ENCODE measurements at places on chromosomes 12 and 14.

GRCh38 chr14:101973356-101973755 is 9.0 kb downstream of the DYNC1H1 start:
- no peak for DNase-seq

DNA sequence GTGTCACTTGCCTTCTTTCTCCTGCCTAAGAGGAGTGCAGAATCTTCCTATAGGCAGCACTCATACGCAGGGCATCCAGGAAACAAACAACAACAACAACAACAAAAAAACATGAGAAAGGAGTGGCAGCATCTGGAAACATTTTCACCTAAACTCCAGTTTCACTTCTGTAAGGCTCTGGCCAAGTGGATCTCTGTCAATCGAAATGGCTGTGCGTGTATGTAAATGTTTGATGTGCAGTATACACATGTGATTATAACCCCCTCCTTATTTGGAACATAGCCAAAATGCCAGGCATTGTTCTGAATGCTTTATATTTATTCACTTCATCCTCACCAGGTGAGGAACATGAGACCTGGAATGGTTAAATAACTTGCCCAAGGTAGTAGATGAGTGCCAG is 76.8 kb downstream of the COX16 start:
- DNase-seq: no peak

DNA sequence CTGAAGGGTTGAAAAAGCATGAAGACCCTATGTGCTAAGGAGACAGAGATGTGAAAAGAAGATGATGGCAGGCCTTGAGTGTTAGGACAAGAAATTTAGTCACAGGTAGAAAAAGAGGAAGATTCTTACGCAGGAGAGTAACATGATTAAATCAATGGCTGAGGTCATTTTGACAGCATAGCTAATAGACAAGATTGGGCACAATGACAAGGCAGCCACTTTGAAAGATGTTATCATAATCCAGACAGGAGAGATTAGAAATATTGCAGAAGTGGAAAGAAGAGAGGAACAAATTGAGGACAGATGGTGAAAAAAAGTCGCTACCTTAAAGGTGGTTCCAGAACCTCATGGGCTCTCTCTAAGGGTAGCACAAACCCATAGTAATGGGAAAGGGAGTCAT is 228.8 kb upstream of the DDHD1 start:
- DNase-seq: no peak

DNA sequence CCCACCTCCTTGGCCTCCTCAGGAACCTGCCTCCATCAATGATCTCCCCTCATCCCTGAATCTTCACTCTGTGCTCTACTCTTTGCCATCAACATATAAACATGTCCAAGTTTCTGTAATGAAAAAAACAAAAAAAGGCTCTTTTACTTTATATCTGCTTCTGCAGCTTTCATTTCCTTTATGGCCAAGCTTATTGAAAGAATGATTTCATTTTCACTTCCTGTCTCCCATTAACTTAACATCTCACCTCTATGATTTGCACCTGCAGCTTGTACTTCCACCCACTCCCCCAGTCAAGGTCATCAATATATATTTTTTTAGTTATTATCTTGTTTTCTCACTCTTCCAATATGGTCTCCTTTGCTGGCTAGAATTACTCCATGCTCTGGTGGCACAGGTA is 15.6 kb upstream of the RNU6-7 start:
- no peak for DNase-seq

- no peak for DNase-seq
These were observed 12.4 kb upstream of the KRT5 start for GRCh38 chr12:52532636-52533035.

GRCh38 chr14:69468949-69469348 is 15.6 kb upstream of the PLEKHD1 start:
- no peak for DNase-seq

- DNase-seq: no peak
These were observed 59.9 kb downstream of the TRAFD1 start for GRCh38 chr12:112185093-112185923.

GRCh38 chr14:74524076-74524811 is 30.7 kb downstream of the ISCA2 start:
- DNase-seq: no peak

DNA sequence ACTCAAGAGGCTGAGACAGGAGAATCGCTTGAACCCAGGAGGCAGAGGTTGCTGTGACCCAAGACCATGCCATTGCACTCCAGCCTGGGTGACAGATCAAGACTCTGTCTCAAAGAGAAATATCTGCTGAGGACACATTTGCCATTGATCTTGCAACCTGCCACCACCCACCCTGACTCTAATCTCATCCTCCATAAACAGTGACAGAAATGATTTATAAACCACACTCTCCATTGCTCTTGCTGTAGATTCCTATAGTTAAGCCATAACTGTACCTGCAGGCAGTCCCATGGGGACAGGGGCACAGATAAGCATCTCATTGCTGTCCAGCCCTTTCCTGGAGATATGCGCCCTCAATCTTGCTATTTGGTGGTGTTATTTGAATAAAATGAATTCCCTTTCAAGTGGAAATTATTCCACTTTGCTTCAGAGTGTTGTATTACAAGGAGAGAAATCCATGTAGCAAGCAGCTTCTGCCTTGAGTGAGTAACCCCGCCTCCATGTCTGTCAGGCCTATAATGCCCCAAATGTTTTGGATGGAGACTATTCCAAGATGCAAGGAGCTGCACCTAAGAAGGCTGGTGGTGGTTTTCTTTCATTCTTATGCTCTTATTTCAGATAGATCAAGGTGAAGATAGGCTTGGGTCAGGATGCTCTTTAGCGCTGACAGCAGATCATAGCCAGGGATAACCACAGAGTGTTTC is 3.0 kb upstream of the ZDHHC22 start:
- no peak for DNase-seq

DNA sequence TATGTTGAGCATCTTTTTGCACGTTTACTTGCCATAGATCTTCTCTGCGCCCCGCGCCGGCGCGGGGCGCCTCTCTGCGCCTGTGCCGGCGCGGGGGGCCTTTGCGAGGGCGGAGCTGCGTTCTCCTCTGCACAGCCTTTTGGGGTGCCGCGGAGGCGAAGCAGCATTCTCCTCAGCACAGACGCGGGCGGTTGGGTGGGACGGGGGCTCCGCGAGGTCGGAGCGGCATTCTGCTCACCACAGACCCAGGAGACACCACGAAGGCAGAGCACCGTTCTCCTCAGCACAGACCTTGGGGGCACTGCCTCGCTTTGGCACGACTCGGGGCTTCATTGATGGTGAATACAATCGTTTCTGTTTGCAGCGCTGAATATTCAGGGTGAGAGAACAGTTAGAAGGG is 28.5 kb upstream of the ANHX start:
- DNase-seq: no peak
